Foreskin fibroblast (primary cell): ENCODE measurements at places on chromosomes 12 and 14.

DNA sequence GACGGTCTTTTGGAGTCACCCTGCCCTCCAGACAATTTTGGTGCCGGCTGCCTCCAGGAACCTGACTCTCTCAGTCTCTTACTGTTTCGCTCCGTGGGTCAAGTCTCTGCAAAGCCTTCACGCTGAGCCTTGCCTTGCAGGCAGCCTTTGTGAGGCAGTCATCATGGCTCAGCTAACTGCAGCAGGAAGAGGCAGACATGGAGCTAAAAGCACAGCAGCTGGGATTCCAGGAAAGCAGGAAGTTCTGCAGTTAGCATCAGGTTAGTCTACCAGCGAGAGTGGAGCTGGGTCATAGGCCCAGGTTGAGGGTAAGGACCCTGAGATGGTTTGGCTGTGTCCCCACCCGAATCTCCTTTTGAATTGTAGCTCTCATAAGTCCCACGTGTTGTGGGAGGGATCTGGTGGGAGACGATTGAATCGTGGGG is 305.4 kb downstream of the PCNX1 start:
- no peak for DNase-seq

DNA sequence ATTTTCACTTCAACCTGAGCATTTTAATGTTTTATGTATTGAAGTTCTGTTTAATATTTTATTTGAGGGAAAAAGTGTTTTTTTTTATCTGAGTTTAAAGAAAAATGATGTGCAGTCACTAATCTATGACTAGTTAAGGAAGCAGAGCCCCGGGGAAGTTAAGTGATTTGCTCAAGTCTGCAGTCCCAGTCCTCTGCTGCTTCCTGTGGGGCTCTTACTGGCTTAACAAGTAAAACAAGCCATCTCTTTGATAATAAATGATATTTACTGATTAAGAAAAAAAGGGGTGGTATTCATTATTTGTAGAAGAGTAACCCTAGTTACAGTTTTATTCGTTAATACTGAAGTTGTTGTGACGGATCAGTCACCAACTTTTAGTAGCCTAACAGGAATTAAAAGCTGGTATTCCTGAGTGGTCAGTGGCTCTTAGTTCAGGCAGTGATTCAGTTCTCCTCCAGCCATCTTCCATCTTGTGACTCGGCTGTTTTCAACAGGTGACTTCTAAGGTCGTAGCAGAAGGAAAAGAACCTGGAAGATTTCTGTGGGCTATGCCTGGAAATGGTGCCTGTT is 21.7 kb downstream of the BICDL1 start:
- DNase-seq, result no peak

- no peak for DNase-seq
Measured at GRCh38 chr12:80698256-80698655, 9.2 kb upstream of the MYF6 start.

GRCh38 chr12:127149226-127149964 is 1117.6 kb upstream of the TMEM132C start:
- DNase-seq, result peak; percentile 76

- no peak for DNase-seq
Measured at GRCh38 chr14:90853116-90853515, 36.9 kb upstream of the TTC7B start.

- DNase-seq, result no peak
Measured at GRCh38 chr12:26361964-26362363, 166.6 kb downstream of the SSPN start.

DNA sequence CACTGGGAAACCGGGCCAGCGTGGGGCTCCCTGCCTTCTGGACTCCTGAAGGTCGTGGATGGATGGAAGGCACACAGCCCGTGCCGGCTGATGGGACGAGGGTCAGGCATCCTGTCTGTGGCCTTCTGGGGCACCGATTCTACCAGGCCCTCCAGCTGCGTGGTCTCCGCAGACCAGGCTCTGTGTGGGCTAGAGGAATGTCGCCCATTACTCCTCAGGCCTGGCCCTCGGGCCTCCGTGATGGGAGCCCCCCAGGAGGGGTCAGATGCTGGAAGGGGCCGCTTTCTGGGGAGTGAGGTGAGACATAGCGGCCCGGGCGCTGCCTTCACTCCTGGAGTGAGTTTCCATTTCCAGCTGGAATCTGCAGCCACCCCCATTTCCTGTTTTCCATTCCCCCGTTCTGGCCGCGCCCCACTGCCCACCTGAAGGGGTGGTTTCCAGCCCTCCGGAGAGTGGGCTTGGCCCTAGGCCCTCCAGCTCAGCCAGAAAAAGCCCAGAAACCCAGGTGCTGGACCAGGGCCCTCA is 26.9 kb downstream of the HIP1R start:
- DNase-seq, result no peak

- peak; percentile 81 for DNase-seq
Measured at GRCh38 chr12:10395390-10395998, 5.7 kb upstream of the KLRK1 start.

GRCh38 chr12:24698972-24699371 is 249.9 kb downstream of the BCAT1 start:
- no peak for DNase-seq

DNA sequence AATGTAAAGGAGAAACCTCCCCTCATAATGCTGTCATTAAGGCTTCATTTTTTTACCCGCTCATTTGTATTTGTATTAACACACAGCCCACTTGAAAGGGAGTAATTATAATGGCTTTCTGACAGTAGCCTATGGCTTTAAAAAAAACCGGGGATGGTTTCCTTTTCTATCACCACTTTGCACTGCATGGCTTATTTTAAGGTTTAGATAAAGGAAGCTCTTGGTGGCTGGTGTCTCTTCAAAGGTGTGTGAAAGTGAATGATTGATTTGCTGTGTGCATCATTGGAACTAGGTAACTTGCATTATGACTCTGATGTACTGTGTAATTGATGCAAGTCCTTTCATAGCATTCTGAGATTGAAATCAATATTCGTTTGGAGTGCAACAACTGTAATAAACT is 80.7 kb downstream of the NPAS3 start:
- no peak for DNase-seq

GRCh38 chr14:61034416-61035120 is 53.5 kb downstream of the SLC38A6 start:
- no peak for DNase-seq

DNA sequence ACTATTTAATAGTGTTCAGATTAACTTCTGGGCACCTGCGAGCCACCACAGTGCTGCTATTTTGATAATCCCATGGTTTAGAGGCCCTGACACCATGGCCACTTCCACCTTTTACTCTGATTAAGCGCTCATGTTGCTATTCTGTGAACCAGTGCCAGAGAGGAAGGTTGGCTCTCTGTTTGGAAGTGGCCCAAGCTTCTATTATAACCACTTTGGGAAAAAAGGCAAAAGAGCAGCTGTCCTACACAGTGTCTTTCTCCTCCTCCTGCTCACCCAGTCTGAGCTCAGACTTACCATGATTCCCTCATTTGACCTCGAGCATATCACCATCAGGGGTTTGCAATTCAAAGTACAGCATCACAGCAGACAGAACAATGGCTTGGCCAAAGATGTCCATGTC is 23.3 kb downstream of the DYRK2 start:
- DNase-seq, result no peak

DNA sequence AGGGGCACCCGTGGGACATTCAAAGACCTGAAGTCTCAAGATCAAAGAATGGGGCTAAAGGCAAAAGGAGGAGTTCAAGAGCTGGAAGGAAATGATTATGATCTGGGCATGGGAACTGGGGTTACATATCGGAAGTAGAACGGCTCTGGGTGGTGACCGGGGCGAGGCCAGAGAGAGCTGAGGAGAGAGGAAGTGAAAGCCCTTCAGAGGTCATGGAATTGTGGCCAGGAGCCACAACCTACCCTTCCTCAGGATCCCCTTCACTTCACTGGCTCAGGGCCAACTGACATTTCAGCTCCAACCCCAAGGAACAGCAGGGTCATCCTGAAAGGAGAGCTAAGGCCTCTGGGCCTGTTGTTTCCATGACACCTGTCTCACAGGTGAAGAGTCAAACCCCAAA is 57.8 kb downstream of the GALNT16 start:
- DNase-seq, result no peak

- DNase-seq, result peak; percentile 84
Measured at GRCh38 chr12:113149361-113150150, at the start of gene CFAP73. CFAP73 (plus strand) TSS chr12:113149724; CDS start chr12:113149858, 134 bp downstream.
